Stimulated activated CD4-positive, alpha-beta T cell treated with anti-CD3 and anti-CD28 coated beads, TNF-alpha, amount 100 ng/mL, for 1 hour (primary cell): ENCODE measurements at places on chromosomes 4 and X.

GRCh38 chr4:105345358-105345757, 128.5 kb downstream of the PPA2 start:
- DNase-seq, result no peak

DNA sequence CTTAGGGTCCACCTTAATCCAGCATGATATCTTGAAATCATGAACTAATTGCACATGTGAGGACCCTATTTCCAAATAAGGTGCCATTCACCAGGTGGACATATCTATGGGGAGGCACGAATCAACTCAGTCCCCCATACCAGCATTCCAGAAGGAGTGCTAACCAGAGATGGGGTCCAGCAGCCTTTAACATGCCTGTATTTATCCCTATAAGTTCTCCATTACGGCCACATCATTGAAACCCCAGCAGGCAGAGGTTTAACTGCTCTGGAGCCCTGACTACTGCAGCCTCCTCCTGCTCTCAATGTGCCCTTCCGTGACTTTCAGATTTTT, 3.2 kb upstream of the ASMTL start:
- DNase-seq, result no peak

GRCh38 chrX:46994096-46994495, 81.9 kb downstream of the JADE3 start:
- DNase-seq, result no peak

- no peak for DNase-seq
Measured at GRCh38 chrX:150616179-150616862, 47.9 kb downstream of the MTM1 start.

DNA sequence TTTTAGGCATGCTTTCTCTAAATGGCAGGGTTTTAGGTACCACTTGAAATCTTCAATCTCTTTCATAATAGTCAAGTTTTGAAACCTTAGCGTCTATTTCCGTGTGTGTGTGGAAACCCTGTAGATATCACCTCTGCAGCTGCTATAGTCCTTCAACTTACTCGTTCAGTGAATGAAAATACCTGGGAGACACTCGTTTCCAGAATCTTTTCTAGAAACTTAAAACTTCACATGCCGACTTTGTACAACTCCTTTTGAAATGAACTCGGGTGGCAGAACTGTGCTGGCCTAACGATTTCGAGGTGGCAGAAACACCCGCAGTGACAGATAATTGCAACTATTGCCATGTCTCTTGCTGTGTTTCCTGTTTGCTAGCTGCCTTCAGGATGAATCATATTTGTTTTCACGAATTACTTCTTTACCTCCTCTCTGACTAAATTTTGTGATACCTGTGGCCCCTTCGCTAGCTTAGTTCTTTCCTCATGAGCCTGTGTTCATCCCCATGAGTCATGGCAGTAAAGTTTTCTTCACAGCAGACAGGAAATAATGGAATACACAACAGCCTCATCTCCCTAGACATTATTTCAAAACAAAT, 104.7 kb upstream of the SMIM10 start:
- DNase-seq, result no peak

GRCh38 chr4:160592258-160592657, 1489.4 kb downstream of the RAPGEF2 start:
- no peak for DNase-seq

DNA sequence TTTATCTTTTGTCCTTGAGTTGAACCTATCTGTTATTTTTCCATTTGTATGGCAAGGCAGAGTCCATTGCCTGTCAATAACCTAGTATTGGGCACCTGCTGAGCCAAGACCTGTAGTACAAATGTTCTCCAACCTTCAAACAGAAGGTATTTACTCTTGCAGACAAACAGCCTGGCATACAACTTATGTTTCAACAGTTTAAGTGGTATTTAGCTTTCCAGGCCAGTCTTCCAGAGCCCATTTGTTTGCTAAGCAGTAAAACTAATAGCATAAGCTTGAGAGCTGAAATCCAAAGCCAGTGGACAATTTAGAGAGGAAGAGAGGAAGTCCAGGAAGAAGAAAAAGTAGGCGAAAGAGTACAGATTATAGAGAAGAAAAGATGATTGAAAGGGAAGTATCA, 979.3 kb downstream of the GLUD2 start:
- DNase-seq, result no peak

DNA sequence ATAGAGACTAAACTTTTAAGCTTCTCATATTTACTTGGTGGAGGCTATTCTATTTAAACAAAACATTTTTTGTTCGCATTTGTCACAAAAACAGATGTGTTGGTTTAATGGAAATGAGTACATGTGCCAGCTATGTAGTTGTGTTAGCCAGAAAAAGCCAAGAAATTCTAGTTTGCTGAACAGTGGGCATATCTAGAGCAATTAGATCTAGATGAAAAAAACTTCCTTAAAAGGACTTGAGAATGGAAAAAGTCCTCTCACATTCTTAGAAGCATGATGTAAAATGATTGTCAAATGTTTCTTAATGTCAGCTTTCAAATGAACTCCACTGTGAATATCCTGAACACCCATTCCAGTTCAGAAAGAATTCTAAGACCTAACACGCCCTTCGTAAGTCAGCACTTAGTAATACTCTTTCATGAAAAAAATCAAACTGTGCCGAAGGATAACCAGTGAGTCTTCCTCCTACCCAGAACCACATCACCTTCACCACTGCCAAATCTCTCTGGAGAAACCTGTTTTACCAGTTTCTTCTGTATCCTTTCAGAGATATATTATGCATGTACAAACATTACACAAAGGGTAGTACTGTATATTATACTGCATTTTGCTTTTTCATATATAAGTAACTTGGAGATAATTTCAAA, 28.2 kb downstream of the PHKA1 start:
- no peak for DNase-seq

DNA sequence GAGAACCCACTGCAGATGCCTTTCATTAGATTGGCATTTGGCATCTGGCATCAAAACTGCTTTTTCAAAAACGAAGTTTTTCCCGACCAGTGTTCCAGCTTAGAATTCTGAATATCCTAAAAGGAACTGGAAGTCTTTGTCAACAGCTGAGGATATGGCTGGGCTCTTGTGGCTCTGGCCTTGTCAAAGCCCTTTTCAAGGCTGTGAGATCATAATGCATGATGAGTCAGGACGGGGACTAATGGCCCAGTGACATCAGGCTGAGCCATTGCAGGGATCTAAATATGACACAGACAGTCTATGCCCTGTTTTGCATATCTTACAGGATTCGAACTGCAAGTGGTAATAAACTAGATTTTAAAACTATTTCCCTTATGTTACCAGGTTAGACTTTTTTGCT, 306.4 kb downstream of the PTTG2 start:
- no peak for DNase-seq

DNA sequence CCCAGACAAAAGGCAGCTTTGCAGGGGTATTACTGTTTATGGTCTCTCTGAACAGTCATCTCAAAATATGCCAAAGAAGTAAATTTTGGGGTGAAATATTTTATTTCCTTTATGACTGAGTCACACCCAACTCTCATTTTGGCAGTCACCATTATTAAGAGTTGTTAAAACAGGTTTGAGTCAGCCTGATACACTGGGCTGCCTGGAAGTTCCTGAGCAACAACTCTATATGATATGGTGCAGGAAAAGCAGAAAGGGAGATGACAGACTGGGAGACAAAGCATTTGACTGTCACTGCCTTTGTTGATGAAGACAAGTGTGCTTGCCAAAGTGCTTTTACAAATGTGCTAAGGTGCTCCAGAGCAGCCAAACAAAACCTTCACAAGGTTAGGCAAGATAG, 1263.5 kb downstream of the PCDH7 start:
- DNase-seq, result no peak

DNA sequence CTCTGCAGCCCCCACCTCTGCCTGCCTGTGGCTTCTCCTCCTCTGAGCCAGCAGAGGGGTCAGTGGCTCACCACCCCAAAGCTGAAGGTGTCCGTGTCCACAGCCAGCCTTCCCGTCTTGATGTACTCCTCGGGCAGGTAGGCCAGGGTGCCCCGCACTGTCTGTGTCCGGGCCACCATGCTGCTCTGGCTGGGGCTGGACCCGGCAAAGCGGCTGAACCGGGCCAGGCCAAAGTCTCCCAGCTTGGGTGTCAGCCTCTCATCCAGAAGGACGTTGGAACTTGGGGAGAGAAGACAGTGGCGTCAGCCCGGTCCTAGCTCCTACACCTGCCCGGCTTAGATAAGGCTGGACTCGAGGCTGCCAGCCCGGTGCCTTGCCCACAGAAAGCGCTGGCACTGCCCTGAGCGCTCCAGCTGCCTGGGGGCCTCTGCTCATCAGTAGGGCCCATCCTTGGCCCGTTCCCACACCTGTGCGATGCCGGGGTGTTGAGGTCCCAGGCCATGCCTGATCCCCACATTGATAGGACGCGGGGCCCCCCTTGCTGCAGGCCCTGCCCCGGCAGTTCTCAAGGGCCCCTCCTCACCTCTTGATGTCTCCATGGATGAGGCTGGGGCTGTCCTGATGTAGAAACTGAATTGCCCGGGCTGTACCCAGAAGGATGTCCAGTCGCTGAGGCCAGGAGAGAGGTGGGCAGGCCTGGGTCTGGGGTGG, 3.2 kb downstream of the IRAK1 start:
- no peak for DNase-seq

DNA sequence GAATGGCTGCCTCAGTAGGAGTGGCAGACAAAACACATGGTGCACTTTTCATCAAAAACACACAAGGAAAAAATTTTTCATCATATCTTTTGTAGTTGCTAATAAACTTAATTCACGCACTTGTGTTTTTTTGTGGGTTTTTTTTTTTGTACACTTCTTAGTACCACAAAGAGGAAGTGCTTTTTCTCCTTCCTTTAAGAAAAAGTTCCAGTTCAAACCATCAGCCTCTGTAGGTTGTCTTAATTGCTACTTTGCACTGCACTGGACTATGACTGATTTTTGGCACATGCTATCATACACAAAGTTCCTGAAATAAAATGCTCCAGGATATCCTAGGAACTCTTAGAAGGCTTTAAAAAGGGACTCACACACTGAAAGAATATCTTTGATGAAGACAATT, at the start of gene PHEX:
Gene PHEX, plus strand, starts transcription at position 242 of the 400 bp plus-strand sequence. CDS start 681 bp downstream, outside the sequence.
- DNase-seq, result no peak

DNA sequence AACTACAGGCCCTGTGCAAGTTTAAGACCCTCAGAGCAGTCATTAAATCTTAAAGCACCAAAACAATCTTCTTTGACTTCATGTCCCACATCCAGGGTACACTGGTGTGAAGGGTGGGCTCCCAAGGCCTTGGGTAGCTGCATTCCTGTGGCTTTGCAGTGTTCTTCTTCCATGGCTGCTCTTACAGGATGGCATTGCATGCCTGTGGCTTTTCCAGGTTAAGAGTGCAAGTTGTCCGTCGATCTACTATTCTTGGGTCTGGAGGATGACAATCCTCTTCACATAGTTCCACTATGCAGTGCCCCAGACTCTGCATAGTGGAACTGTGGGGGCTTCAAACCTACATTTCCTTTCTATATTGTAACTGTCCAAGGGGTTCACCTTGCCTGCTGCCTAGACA, 494.5 kb downstream of the CFAP47 start:
- no peak for DNase-seq

DNA sequence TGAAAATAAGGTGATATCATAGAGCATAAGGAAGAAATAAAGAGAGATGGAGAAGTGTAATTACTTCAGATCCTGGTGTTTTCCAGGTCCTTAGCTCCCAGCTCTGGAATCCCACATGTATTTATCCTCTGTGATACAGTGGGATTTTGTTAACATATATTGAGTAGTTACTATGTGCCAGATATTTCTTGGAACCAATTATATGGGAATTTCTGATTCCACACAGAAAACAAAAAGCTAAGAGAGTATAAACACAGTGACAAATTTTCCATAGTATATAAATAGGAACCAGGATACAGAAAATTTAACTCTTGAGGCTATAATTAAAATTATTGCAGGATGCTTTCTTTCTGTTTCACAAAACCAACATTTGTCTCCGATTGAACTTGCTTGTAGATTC, 1067.5 kb downstream of the PCDH7 start:
- DNase-seq, result no peak

GRCh38 chrX:114101081-114101480, 482.8 kb upstream of the HTR2C start:
- DNase-seq, result no peak

GRCh38 chr4:93748373-93749291, 79.9 kb upstream of the ATOH1 start:
- DNase-seq, result no peak

DNA sequence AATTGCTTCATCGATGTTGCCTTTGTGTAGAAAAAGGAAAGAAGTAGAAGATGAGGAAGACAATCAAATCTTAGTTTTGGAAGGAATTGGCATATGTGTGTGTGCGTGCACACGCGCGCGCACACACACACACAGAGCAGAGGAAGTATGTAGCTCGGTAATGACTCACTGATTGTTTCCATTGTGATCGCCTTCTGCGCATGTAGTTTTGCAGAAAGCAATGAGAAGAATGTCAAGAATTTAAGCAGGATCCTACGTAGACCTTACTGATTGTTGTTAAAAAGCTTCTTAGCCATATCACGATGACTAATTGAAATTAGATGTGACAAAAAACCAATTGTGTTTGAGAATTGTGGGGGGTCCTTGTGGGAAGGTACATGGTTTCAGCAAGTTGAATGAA, 12.8 kb upstream of the LIMCH1 start:
- DNase-seq, result no peak

DNA sequence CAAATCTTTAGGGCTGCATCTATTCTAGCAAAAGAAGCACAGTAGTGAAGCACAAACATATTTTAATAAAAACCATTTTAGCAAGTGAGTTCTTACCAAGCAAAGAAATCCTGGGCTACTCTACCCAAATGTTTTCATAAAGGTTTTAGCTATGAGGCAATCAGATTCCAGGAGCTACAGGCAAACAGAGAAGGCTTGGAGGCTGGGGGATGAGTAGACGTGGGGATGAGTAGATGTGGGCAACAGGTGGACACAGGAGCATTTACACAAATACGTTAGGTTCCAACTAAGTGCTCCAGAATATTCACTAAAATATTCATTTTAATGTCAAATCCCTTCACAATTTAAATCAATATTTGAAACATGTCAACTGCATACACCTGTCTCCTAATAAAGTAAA, 34.5 kb downstream of the ATP11C start:
- no peak for DNase-seq

GRCh38 chrX:44470816-44471215, 71.8 kb downstream of the FUNDC1 start:
- DNase-seq, result no peak

DNA sequence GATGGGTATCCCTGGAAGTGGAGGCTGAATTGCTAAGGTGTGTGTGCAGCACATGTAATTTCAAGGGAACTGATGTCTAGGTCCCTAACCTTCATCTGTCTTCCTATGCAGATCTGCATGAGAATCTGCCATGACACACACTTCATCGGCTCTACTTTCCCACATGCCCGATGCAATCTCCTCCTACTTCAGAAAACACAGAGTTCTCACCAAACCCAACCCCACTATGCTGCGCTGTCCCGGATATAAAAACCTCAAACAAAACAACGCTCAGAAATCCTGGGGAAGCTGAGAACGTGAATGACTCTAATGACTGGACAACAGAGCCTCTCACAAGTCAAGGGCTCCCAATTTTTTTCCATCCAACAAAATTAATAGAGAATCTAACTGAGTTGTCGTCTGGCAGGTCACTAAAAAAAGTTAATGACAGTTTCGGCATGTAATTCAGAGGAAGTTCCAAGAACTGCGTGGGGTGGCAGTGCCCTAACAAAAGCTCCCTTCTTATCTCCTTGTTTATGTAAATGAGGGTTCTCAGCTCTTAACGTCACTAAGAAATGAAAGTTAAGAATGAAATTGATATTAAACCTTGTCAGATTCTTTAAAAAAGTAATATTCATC, 39.0 kb downstream of the STX18 start:
- DNase-seq, result no peak

- DNase-seq, result no peak
Measured at GRCh38 chr4:94603170-94603747, 151.5 kb downstream of the PDLIM5 start.

GRCh38 chr4:121873604-121874003, 3.3 kb upstream of the BBS7 start:
- no peak for DNase-seq
